ENCODE measurements at places on chromosomes 2 and 18.
A peak's percentile ranks its signal among the peaks of the same experiment; 100 is the strongest.

GRCh38 chr2:221502270-221503010 lies 69.7 kb downstream of the EPHA4 start:
- no peak for DNase-seq

- DNase-seq: no peak
Observed at GRCh38 chr2:7992612-7993602, 688.9 kb upstream of the ID2 start.

DNA sequence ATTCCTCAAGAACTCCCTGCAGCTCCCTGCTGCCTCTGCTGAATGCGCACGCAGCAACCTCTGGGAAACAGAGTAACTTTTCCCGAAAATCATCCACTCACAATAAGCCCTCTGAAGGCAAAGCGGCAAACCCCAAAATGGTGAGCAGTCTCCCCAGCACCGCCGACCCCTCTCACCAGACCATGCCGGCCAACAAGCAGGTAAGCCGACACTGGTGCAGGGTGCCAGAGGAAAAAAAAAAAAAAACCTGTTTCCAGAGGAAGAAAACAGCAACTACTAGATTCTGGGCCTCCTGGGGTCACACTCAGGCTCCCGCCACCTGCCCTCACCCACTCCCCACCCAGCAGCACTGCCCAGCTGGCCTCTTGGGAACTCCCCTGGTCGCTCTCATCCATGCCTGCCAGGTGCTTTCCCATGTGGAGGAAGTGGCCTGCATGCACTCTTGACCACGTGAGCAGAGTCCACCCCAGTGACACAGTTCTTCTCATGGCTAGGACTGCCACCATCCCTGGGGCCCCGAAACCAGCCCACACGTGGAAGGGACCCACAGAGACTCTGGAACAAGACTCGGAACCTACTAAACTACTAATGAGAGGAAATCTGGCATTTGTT lies 36.9 kb downstream of the KCTD18 start:
- DNase-seq: no peak

GRCh38 chr2:216188559-216188850 lies 79.4 kb downstream of the XRCC5 start:
- no peak for DNase-seq

- DNase-seq: no peak
Observed at GRCh38 chr2:147293991-147294824, 550.6 kb upstream of the ACVR2A start.

- no peak for DNase-seq
Observed at GRCh38 chr2:221323513-221323912, 248.6 kb downstream of the EPHA4 start.

DNA sequence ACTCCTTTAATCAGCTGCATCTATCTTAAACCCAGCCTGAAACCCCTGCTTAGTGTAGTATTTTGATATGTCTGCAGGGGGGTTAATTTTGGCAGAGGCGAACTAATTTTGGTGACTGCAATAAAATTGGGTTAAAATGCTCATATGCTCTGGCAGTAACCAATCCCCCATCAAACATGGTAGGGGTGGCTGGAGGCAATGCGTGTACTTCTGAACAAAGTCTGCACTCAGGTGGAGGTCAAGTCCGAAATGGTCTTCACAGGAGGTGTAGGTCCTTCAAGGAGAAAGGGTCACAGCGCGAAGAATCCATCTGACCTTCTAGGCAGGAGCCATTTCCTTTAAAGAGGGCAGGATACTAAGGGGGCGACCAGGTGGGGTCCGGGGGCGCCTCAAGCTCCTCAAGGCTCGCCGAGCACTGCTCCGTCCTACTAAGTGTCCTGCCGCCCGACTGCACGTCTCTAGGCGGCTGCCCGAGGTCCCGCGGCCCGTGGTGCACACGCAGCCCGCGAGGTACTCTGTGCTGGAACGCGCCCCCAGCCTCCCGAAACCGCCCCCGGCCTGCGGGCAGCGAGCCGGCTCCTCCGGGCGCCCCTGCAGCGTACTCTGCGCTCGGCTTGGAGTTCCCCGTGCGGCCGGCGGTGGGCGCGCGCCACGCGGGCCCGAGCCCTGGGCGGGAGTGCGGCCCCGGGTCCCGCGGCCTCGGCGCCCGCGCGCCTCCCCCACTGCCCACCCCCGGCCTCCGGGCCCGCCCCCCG lies 1.7 kb upstream of the LDLRAD4 start:
- peak; percentile 22 for DNase-seq

DNA sequence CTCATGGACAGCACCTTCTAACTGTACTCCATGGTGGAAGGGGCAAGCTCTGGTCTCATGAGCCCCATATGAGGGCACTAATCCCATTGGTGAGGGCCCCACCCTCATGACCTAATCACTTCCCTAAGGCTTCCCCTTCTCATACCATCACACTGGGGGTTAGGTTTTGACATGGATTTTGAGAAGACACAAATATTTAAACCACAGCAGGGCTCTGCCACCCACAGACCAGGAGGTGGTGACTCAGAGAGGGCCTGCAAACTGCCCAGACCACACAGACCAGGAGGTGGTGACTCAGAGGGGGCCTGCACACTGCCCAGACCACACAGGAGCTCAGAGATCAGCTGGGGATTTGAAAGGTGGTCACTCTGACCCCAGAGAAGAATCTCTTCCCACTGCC lies 222.0 kb downstream of the KLHL29 start:
- DNase-seq: no peak

All from CD4-positive, alpha-beta T cell (primary cell).